Hematopoietic multipotent progenitor cell treated with erythropoietin and hydrocortisone succinate and interleukin-3 and kit ligand, for 4 days (in vitro differentiated cells): ENCODE measurements at places on chromosomes 7 and 10.

DNA sequence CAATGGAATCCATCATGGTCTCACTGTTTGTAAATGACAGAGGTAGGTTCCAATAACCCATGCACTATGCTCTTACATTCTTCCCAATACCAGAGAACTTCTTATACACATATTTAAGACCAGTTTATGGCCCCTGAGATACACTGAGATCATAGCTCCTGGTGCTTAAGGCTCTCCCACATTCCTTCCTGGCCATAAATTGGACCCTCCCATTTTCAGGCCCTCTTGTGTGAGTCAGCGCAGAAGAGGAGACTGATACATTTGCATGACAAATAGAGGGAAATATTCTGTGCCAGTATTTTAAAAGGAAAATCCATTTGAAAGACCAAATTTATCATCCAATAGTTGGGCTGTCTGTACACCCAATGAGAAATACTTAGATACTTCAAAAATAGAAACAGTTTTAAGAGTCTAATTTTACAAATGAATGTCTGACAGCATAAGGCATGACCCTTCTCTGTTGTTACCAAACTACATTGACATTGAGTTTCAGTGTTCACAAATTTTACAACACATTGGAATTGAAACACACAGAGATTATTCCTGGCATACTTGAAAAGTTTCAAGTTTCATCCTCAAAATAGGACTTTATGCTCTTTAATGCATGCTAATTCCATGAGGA is 35.3 kb downstream of the SLC16A9 start:
- DNase-seq: no peak

GRCh38 chr10:115710136-115710535 is 562.9 kb downstream of the GFRA1 start:
- DNase-seq: no peak

- peak; percentile 35 for DNase-seq
Observed at GRCh38 chr10:5576780-5577624, 52.2 kb downstream of the CALML3 start.

GRCh38 chr7:55019191-55019690 is 424 bp downstream of the EGFR start:
- no peak for DNase-seq

GRCh38 chr7:34133983-34134782 is 228.8 kb downstream of the BMPER start:
- DNase-seq: peak; percentile 66
